Muscle of arm (tissue), 14 donors: ENCODE measurements at places on chromosomes 7 and 10. TPM values are rescaled to one million over a fixed set of nuclear protein-coding genes. Genes with fewer than 3 reads are reported as not detected.

DNA sequence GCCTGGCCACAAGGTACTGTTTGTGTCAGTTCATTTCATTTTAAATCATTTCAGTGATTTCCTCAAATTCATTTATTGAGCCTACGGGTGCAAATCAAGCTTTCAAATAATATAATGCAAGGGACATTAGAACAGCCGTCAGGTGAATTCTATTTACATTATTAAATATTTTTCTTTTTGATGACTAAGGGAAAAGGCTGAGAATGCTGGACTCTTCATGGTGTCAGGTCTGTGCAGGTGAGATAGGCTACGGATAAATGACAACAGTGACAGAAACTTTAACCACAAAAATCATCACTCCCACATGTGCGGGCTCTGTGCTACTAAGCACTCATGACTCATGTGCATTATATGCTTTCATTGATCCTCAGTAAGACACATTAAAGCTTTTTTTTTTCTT, 149.2 kb upstream of the ZNF716 start:
- DNase-seq = no peak

- no peak for DNase-seq
These were observed 3.9 kb downstream of the MPP7 start for GRCh38 chr10:28298951-28299350.

GRCh38 chr10:129882291-129883010, 81.6 kb downstream of the EBF3 start:
- no peak for DNase-seq

GRCh38 chr10:49393757-49394156, 2.1 kb downstream of the DRGX start:
- no peak for DNase-seq

The PTF1A gene
- polyA plus RNA-seq = 0.43 TPM

The ELMO1 gene
- 35.5 TPM for polyA plus RNA-seq

The SFTPA2 gene
- polyA plus RNA-seq = 0.11 TPM

DNA sequence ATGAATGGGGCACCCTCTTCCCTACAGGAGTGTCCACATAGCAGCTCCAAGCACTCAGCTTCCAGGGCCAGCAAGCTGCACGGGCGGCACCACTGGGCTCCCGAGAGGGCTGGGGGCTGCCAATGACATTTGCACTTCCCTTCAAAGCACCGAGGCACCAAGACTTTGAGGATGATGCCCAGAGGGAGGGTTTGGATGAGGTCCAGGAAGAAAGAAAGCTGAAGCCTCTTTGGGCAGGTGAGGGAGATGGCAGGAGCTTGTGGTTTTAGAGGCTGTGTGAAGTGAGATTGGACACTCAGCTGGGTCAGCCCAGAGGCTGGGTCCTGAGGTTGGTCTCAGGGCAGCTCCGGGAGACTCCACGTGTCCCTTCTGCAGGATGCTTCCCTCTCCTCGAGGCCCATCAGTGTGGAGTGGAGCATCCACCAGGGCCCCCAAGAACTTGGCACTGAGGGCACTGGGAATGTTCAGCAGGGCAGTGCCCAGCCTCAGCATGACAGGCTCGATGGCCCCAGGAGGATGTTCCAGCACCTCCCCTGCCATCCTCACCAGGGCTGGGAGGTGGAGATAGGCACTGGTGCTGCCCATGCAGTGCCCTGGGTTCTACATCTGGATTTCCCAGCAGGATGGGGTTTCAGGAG, 54.9 kb upstream of the IGFBP3 start:
- no peak for DNase-seq

The TMEM236 gene
- not detected for polyA plus RNA-seq

The TMEM213 gene
- 0.03 TPM for polyA plus RNA-seq

DNA sequence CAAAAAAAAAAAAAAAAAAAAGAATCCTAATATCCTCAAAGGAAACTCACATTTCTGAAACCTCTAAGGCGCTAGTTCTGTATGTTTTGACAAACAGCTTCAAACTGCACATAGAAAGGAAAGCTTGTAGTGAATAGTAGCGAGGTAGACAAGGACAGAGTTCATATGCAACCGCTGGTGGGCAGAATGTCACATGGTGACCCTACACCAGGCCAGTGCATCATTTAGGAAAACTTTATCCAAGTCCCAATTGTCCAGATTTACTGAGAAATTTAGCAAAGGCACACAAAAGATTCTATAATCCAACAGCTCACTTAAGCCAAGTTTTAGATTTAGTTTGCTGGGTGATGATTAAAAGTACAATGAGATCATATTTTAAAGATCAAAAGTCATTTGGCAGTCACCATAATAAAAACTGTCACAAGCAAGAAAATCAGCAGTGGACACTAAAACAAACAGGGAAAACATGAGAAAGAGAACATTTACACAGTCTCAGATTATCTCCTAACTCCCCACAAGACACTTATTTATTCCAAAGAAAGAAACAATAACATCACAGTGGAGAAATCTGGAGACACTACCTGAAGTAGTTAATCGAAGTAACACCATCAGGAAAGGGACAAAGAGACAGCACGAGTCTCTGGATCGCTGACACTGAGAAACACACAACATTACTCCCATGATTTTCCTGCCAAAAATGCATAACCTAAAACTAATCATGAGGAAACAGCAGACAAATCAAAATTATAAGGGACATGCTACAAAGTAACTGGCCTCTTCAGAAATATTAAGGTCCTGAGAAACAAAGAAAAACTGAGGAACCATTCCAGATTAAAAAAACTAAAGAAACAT, 20.2 kb downstream of the FAM204A start:
- DNase-seq = no peak

DNA sequence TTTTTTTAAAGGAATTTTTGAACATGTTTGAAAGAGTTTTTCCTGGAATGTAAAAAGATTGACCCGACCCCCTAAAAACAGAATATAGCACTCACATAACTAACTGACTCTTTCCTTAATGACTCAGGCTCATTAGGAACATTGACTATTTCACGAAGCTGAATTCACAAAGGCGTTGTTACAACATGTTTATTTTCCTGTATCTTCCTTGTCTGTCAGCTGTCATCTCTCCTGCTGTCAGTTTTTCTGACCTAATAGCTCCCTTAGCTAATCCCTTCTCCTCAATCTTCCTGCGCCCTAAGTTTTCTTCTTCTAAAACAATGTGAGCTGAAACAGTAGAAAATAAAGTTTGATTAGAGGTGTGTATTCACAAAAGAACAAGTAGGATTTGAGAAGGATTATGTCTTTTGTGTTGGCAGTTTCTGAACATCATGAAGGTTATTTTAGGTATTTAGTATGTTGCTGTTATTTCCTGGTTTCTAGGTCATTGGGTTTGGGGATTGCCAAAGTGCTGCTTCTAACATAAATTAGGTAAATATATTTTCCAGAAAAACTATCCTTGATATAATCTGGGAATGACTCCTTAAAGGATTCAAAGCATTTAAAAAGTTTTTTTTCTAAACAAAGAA, 4.6 kb upstream of the MDFIC start:
- no peak for DNase-seq

The MTURN gene
- 99.2 TPM for polyA plus RNA-seq

DNA sequence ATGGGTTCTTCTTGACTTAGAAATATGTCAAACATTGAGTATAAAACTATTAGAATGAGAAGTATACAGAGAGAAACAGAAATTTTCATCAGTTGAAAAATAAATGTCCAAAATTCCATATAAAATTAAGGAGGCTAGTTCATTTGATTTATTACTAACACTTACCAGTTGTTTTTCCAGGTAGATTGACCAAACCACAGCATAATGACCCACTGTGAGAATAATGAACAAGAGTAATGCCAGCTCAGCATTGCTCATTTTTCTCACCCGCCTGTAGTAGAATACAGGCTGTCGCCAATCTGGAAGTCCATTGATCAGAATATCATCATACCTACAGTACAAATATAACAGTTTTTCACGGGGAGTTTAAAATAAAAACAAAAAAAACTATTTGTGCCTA, 82.9 kb downstream of the DNAJC1 start:
- no peak for DNase-seq

GRCh38 chr7:101595766-101596537, 33.1 kb downstream of the MYL10 start:
- DNase-seq = no peak

The LBX1 gene
- polyA plus RNA-seq = 7.0 TPM

DNA sequence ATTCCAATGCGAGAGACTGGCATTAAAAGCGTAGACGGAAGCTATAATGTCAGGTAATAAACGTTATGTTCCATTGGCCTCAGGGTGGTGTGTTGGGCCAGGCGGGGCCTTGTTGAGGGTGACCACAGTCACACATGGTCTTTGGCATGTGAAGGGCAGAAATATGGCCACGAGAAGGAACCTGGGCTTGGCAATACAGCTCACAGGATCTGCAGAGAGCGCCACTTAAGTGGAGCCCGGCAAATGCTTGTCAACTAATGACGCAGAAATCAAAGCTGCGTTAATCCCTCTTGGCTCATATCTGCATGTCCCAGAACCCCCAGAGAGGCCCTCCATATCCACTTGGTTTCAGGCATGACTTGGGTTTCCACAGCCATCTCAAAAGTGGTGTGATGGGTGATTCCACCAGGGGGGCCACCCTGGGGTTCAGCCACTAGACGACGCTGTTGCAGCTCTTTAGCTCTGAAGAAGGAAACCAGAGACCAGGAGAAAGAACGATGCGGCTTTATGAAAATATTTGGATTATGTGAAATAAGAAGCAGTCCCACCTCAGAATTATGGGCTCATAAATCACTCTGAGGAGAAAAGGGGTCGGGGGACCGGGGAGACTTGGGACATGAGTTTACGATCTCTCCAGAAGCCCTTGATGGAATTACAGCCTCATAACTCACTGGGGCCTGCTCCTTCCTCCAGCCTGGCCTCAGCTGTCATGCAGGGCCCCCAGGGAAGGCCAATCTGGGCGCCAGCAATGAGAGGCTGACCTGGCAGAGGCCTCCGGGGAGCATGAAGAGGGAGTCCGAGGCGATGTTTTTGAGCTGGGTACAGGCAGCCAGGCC, 462.5 kb downstream of the PLXNA4 start:
- DNase-seq = no peak

GRCh38 chr10:113337142-113337541, 215.7 kb upstream of the HABP2 start:
- DNase-seq = no peak

DNA sequence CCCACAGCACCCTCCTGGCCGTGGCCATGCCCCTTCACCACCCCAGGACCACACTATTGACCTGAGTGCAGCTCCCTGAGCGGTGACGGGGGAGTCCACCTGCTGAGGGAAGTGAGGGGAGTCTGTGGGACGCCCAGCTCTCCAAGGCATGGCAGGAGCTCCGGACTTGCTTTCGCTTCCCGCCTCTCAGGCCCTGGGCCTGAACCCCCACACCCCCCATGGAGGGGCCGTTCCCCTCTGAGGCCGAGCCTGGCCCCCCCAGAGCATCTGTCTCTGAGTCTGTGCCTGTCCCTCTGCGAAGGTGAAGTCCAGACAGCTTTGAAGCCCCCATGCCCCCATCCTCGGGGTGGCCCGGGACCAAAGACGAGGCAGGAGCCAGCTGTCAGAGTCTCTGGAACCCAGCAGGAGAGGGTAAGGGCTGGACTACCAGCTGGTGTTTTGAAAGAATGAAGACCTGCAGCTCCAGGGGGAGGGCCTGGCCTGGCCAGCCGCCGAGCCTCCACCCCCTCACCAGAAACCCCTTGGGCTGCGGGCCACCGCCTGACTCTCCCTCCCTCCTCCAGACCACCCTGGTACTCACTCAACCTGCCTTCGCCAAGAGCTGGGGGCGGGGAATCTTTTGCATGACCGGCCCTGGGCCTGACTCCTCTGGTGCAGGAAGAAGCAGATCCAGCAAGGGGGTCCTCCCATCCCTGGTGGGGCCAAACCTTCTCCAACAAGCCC, 114.0 kb downstream of the PDGFA start:
- DNase-seq = no peak

DNA sequence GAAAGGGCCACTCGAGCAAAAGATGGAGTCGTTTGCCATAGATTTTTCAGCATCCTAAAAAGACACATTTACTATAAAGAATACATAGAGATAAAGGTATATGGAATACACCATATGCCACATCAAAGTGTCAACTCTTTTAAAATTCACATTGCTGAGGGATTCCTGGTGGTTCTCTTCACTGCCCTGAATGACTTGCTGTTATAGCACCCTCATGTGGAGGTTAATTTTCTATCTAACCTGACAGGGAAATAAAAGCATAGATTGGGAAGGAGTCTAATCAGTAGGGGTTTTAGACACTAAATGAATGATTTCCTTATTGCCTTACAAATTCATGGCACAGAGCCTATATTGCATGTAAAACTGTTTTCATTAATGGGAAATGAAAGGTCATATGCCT, 25.9 kb downstream of the DNAH11 start:
- no peak for DNase-seq

GRCh38 chr10:103789771-103790201, 65.6 kb downstream of the SH3PXD2A start:
- no peak for DNase-seq

DNA sequence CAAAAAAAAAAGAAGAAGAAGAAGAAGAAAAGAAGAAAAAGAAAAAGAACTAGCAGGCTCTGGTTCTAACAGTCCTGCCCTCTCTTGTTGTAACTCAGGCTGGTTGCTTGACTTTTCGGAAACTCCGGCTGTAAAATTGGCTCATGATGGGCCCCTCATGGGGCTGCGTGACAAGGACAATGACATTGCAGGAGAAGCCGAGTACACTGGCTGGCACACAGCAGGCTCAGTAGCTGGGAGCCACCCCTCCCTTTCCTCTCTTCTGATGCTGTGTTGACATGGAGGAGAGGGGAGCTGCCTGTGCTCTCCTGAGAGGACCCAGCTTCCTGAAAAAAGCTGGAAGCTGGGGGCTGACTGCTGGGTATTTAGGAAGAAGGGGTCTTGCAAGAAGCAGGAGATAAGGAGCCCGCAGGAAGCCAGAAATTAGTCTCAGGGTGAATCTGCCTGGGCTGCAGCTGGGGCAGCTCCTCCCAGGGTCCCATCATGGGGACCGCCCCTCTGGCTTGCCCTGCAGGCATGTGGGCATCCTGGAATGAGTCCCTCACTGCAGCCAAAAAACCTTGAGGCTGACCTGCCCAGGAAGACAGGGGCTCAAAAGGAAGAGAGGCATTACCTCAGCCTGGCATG, 14.6 kb upstream of the GPR26 start:
- DNase-seq = no peak
